Glomerular endothelial cell (primary cell): ENCODE measurements at places on chromosomes 5 and 9.

GRCh38 chr9:113911850-113912557 lies 35.9 kb downstream of the ZNF618 start:
- DNase-seq, result no peak

DNA sequence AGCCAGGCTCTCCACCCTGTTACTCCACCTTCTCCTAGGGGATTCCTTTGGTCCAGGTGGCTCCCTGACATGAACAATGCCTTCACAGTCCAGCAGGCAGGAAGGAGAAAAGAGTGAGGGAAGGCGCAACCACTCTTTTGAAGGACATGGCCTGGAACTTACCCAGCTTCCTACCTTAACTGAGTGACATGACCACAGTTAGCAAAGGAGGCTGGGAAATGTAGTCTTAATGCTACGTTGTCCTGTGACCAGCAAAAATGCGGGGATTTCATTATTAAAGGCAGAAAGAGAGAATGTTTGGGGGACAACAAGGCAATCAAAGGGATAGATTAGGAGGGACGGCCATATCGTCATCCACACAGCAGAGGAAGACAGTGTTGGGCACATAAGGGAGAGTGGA lies 100.3 kb upstream of the ERCC6L2 start:
- DNase-seq, result no peak

- DNase-seq, result no peak
These were observed 65.2 kb downstream of the ZSWIM6 start for GRCh38 chr5:61397238-61397637.

GRCh38 chr9:125260561-125260960 lies 1.1 kb upstream of the GAPVD1 start:
- no peak for DNase-seq

DNA sequence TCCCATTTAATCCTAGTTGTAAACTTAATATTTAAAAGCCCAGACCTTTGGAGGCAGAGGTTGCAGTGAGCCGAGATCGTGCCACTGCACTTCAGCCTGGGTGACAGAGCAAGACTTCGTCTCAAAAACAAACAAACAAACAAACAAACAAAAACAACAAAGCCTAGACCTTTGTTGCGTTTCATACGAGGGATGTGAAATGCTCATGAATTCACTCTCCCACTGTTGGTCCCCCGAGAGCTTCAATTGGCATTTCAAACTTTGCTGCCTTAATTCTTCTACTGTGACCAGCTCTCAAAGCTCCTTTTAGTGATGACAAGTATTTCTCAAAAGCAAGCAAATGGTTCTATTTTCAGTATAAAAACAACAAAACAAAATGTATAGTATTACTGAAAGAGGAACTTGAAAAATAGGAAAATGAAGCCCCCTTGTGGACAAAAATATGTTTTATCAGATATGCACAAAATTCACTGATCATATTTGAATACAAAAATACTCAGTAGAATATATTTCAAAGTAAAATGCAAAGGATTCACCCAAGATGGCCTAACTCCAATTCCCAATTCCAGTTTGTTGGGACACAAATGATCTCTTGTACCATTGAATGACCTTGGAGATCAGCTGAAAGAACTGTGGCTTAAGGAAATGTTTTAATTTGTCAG lies 140.4 kb downstream of the ESM1 start:
- peak; percentile 61 for DNase-seq
